ENCODE measurements at places on chromosomes 5 and 9.

- no peak for DNase-seq
These were observed at the start of gene CCL21 for GRCh38 chr9:34710023-34710422. Gene CCL21, minus strand, starts transcription at chr9:34710136. Its CDS starts 70 bp downstream, at chr9:34710066.

DNA sequence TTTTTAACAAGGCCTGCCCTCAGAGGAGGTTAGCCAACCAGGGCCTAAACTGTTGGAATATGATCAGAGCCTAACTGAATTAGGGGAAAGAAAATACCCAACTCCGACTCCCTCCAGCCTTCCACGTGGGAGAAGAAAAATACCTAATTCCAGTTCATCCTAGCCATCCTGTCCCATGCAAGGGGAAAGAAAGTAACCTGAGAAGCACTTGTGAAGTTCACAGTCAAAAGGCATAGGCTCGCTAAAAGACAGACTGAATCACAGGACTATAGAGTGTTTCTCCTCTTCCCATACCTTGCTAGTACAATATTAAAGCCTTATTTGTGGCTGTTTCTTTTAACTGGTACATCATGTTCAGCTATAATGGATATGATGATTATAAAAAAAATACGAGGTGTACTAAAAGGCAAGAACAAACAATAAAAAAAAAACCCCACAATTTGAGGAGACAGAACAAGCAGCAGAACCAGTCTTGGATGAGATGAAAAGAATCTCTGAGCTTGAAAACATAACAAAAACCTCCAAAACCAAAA lies 18.0 kb upstream of the ATP10B start:
- no peak for DNase-seq

DNA sequence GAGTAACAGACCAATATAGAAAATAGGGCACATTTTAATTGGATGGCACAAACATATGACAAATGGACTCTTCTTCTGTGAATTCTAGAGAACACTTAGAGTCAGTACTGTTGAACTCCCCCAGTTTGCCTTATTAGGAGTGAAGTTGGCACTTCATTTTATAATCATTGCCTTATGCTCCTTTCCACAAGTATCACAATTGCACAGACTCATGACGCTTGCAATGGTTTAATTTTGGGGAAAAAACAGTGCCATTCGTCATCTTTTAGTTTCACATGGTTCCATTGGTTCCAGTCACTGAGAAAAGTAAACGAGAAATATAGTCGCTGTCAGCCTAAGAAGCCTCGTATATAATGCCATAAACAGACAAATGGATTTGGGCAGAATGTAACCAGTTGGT lies 71.2 kb downstream of the LURAP1L start:
- DNase-seq = no peak

- DNase-seq = no peak
These were observed 21.4 kb upstream of the ANXA2R start for GRCh38 chr5:43061352-43062075.

DNA sequence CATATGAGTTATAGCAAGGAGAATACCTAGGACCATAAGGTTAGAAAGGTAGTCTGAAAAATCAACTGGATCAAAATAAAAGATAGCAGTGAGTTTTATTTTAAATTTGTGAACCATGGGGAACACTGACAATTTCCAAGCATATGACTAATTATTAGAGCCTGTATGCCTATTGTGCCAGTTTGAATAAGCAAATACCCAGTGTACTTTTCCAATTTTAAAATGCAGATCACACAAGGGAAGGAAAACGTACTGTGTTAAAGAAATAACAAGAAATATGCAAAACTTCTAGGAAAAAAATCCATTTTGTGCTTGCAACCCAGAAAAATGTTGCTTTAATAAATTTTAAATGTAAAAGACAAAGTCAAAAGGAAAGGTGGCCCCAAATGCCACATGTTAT lies 257.4 kb downstream of the BNC2 start:
- DNase-seq = no peak

- DNase-seq = no peak
These were observed 6.0 kb downstream of the WDR5 start for GRCh38 chr9:134141906-134142305.

DNA sequence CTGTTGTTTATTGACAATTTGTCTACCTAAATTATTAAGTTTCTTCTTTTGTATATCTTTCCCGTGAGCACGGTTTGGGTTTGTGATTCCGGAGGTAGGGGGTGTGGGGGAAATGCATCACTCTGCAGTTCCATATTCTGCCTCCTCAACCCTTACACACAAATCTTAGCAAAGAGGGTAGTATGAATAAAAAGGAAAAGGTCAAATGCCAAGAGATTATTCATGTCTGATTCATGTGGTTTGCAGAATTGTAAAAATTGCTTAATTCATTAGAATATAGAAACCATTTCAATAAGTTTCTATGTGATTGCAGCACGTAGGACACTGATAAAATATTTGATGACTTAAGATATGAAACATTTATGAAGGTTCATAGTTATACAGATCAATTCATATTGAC lies 601.9 kb downstream of the SEMA5A start:
- no peak for DNase-seq

DNA sequence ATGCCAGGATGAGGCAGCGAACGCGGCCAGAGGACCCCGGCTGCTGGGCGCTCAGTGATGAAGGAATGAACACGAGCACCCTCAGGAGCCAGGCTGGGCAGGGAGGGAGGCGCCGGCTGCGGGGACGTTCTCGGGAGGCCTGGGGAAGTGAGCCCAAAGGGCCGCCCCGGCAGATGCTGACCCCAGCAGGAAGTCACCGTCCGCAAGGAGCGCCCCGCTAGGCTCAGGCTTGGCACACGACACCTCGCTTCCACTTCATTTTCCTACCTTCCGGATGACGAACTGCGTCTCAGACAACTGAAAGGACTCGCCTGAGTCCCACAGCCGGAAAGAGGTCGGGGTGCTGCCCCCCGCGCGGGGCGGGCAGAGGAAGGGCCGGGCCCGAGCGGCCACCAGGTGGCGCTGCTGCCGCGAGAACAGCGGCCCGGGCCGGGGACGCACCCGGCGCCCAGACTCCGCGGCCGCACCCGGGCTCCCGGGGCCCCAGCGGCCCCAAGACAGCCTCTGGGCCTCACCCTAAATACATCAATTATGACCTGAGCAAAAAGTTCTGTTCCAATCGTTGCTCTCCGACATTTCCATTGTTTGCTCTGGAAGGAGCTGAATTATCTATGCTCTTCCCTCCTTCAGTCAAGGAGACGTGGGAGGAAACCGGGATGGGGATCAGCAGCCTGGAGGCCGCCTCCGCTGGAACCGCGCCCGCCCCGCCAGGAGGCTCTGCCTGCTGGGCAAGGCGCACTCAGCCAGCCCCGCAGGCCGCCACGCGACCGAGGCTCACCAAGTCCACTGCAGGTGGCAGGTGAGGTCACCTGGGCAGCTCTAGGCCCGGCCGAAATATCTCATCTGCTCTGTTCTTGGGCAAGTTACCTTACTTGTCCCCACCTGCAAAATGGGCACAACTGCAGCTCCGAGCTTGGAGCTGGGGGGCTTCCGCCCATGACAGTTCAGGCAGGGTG lies 107.0 kb downstream of the ZNF354C start:
- DNase-seq = no peak
